IPS DF 19.7 (cell line): ENCODE measurements at places on chromosomes 2 and 18.

- DNase-seq: no peak
These were observed 5.8 kb upstream of the CTDSP1 start for GRCh38 chr2:218393750-218394290.

GRCh38 chr2:30417253-30417652 lies 29.8 kb upstream of the LCLAT1 start:
- no peak for DNase-seq

DNA sequence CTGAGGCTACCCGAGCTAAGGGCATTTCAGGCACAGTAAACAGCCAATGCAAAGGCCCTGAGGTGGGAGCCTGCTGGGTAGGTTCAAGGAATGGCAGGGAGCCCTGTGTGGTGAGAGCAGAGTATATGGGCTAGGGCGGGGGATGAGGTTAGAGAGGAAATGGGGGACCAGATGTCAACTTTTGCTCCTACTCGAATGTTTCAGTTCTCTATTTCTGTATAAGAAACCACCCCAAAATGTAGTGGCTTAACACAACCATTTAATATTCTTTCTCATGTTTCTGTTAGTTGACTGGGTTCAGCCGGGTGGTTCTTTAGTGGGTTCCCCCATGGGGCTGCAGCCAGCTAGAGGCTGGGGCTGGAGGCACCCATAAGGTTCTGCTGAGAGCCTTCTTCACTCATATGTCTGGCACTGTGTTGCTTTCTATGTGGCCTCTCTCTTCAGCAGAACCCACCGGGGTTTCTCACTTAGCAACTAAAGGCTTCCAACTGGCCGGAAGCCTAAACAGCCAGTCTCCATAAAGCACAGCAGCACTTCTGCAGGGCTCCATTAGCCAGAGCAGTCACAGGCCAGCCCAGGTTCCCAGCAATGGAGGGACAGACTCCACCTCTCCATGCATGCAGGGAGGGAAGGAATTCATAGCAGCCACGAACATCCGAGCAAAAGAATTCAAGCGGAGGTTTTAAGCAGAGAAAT lies 5.6 kb upstream of the ATOH8 start:
- no peak for DNase-seq

DNA sequence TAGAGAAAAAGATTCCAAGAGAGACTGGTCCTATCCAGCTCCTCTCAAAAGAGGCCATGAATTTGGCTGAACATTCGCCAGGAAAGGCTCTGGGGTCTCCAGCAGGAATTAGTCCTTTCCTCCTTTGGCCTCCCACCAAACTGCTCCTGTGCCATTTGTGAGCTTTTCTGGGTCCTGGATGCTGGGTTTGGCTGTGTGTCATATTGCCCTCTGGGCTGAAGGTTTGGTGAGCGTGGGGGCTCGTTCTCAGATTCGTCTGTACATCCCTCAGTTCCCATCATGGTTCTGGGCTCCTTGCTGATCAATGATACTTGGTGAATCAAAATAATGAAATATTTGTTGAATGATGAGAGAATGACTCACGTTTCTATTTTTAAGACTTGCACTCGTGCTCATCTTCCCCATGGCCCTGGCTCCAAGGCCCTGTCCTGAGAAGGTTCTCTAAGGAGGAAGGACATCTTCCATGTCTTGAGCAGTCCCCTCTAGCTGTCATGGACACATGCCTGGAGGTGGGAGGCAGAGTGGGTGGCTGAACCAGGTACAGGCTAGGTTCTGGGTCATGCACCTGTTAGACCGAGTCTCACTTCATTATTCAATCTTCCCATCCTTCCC lies 47.8 kb upstream of the RHOB start:
- no peak for DNase-seq

- DNase-seq: no peak
These were observed 863.2 kb upstream of the CHAC2 start for GRCh38 chr2:52904355-52904891.
